Lower leg skin (tissue), 4 donors: ENCODE measurements at places on chromosomes 3 and 15. TPM values are rescaled to one million over a fixed set of nuclear protein-coding genes. Genes with fewer than 3 reads are reported as not detected.
A peak's percentile ranks its signal among the peaks of the same experiment; 100 is the strongest.

DNA sequence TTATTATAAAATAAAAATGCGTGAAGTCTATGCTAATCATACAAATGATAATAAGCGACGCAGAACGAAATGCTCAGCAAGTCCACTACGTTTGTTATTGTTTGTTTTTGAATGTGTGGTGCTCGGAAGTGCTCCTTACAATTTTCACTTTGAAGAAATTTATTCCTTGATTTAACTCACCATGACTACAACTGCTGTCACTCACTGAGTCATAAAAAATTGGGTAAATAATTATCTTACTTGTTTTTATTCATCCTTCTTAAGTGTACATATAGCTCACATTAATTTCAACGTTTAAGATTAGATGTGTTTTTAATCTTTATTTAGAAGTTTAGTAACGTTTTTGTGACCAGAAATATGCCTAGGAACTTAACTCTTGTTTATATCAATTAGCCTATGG, 66.7 kb upstream of the NANOGP8 start:
- DNase-seq = no peak

The CIAO2A gene
- 18.7 TPM for total RNA-seq

GRCh38 chr15:63004211-63004610, 38.3 kb upstream of the TPM1 start:
- DNase-seq = no peak

DNA sequence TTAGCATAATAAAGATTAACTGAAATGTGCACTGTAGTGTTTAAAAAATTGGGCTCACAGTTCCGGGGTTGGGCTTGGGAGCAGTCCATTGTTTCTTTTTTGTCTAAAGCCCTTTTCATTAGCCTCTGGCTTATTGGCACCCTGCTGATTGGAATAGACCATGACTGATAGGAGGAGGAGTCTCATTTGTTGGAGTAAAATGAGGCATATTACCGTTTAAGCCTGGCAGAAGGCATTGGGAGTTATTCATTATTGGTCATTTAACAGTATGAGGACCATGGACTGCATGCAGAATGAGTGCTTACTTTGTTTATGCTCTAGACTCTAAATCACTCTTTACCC, 139.0 kb upstream of the CGNL1 start:
- DNase-seq = no peak

DNA sequence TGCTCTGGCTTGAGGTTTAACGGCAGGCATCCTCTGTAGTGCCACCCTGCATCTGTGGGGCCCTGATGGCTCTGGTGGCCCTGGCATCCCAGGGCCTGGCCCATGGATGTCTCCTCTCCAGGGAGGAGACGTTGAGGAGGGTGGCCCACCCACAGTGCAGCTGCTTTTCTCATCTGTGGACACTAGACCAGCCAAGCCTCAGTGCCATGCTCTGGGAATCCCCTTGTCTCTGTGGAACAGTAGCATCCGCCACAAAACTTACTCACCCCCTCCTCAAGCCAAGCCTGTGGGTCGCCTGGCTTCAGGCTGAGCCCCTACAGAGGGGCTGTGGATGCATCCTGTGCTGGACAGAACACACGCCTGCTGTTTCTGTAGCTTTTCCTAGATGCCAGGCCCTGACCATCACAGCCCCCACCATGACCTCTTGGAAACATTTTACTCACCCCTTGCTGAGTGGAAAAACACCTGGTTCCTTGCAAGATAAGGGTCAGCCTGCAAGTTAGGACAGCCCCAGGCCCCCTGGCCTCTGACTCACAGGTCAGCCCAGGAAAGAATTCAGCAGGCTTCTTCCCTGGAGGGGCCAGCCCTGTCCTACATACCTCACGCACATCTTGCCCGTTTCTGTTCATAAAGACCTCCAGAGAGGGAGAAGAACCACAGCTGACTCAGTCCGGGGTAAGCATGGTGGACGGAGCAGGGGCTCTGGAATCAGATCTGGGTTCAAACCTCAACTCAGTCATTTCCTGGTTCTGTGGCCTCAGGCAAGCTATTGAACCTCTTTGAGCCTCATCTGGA, 19.0 kb downstream of the PAK6 start:
- no peak for DNase-seq

The SLITRK3 gene
- not detected for total RNA-seq

- DNase-seq = no peak
Measured at GRCh38 chr3:72604328-72604727, 243.9 kb downstream of the SHQ1 start.

- DNase-seq = no peak
Measured at GRCh38 chr15:34284937-34285336, 52.6 kb downstream of the SLC12A6 start.

- DNase-seq = no peak
Measured at GRCh38 chr3:128667641-128668040, 17.0 kb upstream of the RPN1 start.

DNA sequence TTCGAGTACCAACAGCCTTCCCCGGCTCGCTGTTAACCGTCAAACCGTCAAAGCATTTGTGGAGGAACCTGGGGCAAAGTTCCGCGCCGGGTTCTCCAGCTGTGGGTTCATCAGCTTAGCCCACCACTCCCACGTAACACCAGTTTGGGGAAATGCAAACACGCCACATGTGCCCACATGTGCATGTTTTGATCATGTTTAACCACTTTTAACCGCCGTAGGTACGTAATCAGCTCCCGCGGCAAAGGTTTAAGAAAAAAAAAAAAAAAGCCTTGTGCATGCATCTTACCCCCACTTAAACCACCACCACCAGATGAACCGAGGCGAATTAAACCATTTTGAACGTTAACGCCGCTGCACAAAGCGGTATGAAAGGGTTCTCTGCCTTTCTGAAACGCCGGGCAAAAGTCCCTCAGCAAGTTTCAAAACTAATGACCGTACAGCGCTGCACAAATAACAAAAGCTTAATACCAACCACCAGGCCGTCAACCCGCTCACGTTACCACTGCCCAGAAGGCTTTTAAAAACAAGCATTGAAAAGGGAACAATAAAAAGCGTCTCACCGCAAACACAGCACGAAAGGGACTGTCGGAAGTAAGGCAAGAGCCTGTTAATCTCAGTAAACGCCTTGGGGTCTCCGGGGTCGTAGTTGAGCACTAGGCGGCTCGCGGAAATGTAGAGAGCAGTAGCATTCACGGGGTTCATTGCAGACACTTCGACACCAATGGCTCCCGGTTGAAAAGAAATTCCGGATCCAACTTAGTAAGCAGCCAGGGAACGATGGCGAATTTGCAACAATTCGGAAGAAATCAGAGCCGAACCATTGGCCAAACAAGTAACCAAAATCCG, 1.5 kb downstream of the MSL2 start:
- no peak for DNase-seq

DNA sequence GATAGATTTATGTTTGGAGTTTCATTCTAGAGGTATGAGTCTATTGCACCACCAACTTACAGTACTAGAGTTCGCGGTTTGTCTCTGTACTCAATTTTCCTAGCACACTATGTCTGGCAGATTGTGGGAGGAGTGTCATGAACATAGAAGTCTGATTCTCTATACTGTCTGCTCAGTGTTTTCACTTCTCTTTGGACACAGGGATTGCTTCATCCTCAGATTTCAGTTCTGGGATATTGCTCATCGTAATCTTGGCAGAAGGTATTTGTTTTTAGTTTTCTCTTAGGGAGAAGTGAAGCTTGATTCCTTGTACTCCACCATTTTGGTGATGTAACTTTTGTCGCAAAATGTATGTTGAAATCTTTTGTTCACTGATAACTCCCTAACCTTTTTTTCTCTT, 27.8 kb upstream of the AZI2 start:
- DNase-seq = no peak

- DNase-seq = no peak
Measured at GRCh38 chr3:144754076-144754783, 782.6 kb downstream of the DIPK2A start.

DNA sequence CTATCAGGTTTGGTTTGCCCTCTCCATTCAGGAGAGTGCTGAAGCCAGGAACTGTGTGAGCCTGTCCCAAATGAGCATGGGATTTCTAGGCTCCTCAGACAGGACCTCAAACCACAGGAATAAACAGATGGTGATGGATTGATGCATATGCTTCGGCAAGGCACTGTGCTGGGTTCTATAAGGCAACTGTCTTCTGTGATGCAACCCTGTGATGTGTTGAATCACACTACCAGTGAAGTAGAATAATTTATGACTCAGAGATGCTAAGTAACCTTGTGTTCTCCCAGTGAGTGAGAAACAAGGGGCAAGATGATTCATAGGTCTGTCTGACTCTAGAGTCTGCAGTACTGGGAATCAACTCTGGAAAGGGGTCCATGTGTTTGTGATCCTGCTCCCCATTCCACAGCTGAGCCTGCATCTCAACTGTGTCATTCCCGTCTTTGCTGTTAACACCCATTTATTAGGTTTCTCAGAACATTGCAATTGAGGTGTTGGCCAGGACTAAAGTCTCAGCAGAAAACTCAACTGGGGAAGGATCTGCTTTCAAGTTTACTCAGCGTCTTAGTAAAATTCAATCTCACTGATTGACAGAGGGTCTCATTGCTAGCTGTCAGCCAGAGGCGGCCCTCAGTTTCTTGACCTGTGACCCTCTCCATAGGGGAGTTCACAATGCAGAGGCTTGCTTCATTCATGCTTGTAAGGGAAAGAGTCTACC, 510.1 kb upstream of the CFAP20DC start:
- DNase-seq = no peak

- peak; percentile 91 for DNase-seq
Measured at GRCh38 chr3:183306798-183307671, 54.0 kb downstream of the B3GNT5 start.

GRCh38 chr3:31102196-31102879, 207.9 kb upstream of the GADL1 start:
- DNase-seq = no peak

- DNase-seq = no peak
Measured at GRCh38 chr3:175585898-175586297, 726.8 kb downstream of the NAALADL2 start.

GRCh38 chr3:46865031-46865507, 1.8 kb upstream of the MYL3 start:
- peak; percentile 45 for DNase-seq

The GUCA1C gene
- total RNA-seq = not detected

The THPO gene
- 0.37 TPM for total RNA-seq

DNA sequence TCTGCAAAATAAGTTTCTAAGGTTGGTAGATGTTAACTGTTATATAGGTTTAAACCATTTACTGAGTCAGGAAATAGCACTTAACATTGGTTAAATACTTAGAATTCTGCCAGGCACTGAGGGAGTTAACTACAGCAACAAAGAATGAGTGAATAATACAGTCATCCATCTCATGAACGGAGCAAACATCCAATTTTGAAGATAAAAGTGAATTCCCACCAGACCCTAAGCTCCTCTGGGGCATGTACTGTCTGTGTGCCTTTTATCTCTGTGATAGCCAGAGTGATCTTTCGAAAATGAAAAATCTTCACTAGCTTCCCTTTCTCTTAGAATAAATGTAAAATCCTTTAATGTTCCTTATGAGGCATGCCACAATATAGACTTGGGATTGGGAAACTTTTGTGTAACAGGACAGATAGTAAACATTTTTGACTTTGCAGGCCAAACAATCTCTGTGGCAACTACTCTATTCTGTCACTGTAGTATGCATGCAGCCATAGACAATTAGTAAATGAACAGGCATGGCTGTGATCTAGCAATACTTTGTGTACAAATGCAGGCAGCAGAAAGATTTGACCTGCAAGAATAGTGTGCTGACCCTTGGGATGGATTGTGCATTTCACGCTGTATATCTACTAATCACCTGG, 294.5 kb upstream of the LMCD1 start:
- DNase-seq = no peak

The TNK2 gene
- 44.7 TPM for total RNA-seq

The DGKG gene
- total RNA-seq = 1.9 TPM

GRCh38 chr3:123909785-123910184, 25.7 kb upstream of the MYLK start:
- DNase-seq = no peak

The EPHB1 gene
- 12.0 TPM for total RNA-seq

- no peak for DNase-seq
Measured at GRCh38 chr3:162170581-162170980, 674.0 kb downstream of the OTOL1 start.

DNA sequence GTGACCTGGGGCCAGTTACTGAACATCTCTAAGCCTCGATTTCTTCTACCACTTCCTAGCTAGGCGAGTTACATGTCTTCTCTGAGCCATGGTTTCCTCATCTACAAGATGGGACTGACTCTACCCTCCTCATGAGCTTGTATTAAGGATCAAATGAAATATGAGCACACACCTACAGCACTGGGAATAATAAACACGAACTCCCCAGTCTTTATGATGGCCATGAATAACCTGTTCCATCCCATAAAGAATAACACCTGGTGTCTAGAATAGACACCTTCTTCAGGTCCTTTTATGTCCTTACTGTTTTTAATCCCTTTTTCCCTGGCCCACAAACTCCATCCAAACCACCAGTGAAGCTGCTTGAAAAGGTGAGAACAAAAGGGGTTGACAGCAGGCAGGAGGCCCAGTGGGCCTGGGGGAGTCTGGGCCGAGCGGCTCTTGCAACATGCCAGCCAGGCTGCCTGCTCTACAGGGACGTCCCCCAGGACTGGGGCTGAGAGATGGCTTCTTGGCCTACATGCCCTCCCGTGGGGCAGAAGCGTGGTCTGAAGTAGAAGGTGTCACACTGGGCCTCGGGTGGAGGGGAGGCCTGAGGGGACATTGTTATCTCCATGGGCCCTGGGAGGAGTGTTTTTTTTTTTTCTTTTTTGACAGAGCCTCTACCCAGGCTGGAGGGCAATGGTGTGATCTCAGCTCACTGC, 178.2 kb downstream of the RAB11A start:
- no peak for DNase-seq

The LRRC2 gene
- 3.3 TPM for total RNA-seq

DNA sequence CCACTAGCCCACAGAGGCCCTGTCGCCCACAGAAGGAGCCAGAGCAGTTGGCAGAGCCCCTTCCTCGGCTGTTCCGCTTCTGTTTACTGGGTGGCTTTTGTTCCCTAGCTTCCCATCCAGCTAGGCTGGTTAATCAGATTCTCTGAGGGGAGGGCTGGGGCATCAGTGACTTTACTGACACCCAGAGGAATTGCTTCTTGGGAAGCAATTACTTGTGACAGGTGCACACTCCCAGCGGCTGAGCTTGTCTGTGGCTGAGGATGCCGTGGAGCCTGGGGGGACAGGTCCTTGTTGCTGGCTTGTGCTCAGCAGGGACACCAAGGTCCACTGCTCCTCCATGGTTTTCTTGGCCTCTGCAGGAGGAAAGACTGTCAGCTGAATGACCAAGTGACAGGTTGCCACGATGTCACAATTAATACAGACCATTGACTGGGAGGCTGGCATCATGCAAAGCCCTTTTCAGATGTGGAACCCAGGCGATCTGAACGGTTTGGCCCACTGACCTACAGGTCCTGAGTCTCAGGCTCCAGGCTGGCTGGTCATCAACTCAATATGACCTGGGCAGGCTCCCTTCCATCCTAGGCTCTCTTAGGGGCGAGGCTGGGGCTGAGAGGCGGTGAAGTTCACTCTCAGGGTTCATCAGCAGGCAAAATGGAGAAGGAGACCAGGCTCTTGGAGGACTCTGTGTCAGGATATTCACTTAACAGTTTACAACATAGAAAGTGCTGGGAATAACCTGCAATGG, 31.8 kb upstream of the SFMBT1 start:
- DNase-seq = no peak

DNA sequence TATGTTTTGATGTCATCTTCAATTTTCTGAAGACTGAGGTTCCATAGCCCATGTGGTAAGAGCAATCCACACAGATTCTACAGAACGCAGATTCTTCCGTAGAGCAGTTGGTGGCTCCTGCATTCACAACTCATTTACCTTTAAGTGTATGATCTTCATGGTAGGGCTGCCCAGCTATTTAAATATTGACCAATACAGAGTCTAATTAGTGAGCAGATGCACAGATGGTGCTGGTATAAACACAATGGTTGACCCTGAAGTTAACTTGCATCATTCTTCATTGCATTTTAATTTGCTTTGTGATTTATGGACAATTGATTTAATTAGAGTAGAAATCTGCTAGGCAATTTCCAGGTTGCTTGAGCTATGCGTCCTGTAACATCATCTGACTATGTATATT, 269.2 kb downstream of the SQOR start:
- no peak for DNase-seq
